ENCODE measurements at places on chromosomes 7 and 10. TPM values are rescaled to one million over a fixed set of nuclear protein-coding genes. Genes with fewer than 3 reads are reported as not detected.

The RBM33 gene
- polyA plus RNA-seq, result 47.6 TPM

The GPR85 gene
- polyA plus RNA-seq, result 0.99 TPM

The COL26A1 gene
- polyA plus RNA-seq, result 36.3 TPM

The ZDHHC6 gene
- 86.5 TPM for polyA plus RNA-seq

The MUC3A gene
- 0.51 TPM for polyA plus RNA-seq

The ATXN7L1 gene
- polyA plus RNA-seq, result 13.7 TPM

The MACROH2A2 gene
- 78.3 TPM for polyA plus RNA-seq

Data from left renal cortex interstitium (tissue), 4 donors.